M059J (cell line): ENCODE measurements at places on chromosomes 1 and 21. TPM values are rescaled to one million over a fixed set of nuclear protein-coding genes. Genes with fewer than 3 reads are reported as not detected.

The CTXND2 gene
- not detected in 2 replicates for total RNA-seq

The SLC2A5 gene
- total RNA-seq, result 4.2 and 7.1 TPM in 2 replicates

The SELP gene
- not detected in 2 replicates for total RNA-seq

The HTR6 gene
- not detected in 2 replicates for total RNA-seq
